Stimulated activated CD4-positive, alpha-beta T cell treated with anti-CD3 and anti-CD28 coated beads, Interleukin-1b, Interleukin-23, amount 100 ng/mL, for 1 hour (primary cell): ENCODE measurements at places on chromosomes 7 and 10.

DNA sequence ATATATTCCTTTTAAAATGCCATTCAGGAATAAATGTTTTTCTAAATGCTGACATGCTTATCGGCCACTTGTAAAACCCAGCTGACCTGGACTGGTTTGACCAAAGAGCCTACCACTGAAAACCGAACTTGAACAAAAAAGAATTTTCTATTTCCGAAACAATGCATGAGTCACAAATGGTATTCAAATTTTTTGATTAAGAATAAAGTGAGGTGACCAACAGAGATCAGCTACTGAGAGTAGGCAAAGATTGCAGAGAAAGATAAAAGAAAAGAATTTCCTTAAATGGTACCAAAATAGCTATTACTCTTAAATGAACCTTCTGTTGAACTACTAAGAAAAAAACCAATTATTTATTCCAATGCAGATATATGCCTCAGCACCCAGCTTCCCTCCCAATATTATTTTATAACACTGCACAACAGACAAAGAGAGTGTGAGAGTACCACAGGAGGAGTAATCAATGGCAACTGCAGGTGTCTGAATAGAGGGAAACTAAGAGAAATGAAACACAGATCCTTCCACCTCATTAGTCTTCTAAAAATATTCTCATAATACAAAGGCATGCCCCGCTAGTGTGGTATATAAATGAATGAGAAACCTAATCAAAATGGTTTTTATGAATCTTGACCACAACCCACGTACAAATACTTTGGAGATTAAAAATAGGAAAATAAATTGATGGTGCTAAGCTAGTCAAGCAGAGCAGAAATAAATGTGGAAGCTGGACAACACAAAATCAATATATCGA, 20.1 kb downstream of the OSBPL3 start:
- no peak for DNase-seq

DNA sequence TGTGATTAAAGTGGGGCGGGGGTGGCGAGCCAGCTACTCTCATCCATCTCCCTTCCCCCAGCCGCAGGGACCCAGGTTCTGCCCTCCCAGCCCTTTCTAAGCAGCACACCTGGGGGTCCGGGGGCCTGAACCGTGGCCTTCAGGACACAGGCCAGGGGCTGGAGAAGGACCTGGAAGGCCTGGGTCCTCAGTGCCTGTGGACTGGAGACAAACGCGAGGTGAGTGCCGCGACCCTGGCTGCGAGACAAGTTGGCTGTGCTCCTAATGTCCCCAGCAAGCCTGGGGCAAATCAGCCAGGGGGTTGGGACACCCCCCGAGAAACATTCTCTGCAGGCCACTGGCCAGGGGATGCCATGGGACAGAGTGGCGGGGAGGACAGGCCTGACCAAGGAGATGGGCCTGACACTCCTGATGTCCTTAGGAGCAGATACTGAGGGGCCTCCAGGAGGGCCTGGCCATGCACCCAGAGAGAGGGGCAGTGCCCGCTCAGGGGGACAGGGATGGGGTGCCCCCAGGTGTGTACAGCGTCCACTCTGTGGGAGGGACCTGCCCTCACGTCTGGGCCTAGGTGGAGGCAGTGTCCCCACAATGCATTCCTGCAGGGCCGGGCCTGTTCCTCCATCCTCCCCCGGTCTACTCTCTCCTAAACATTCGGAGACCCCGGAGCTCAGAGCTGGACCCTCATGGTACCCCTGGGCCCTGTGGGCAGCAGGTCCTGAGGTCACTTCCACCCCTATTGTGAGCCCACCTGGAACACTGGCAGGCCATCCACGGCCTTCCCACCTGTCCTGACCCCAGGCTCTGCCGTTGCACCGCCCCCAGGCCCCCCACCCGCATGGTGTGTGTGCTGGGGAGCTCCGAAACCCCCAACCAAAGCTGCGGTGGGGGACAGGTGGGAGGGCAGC, 13.1 kb downstream of the BRAT1 start:
- DNase-seq = no peak

GRCh38 chr10:89138755-89139490, 68.2 kb downstream of the CH25H start:
- no peak for DNase-seq

GRCh38 chr7:88597941-88598425, 161.5 kb upstream of the ZNF804B start:
- no peak for DNase-seq

- DNase-seq = no peak
Observed at GRCh38 chr10:93376372-93377293, 105.5 kb downstream of the MYOF start.

DNA sequence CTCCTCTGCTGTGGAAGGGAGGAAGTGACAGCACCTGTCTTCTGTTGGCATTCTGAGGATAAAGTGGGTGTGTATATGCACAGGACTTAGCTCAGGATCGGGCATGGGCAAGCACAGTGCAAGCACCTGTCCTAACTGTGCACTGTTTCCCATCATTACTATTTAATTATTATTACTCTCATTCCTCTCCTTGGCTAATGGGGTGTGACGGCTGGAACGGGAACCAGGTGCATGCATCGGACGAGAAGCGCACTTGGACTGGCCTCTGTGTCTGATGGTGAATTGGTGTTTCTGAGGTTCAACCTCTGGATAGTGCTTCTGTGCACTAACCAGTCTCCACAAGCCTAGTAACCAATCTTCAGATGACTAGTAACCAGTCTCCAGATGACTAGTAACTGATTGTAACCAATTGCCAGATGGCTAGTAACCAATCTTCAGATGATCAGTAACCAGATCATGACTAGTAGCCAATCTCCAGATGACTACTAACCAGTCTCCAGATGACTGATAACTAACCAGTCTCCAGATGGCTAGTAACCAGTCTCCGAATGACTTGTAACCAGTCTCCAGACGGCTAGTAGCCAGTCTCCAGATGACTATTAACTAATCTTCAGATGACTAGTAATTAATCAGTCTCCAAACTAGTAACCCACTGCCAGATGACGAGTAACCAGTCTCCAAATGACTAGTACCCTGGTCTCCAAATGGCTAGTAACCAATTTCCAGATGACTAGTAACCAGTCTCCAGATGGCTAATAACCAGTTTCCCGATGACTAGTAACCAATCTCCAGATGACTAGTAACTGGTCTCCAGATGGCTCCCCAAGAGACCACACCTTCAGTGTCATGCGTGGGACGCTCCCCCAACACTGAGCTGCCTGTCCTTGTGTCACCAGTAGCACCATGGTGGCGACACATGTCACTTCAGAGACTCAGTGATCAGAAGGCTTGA, 85.8 kb downstream of the PAXIP1 start:
- no peak for DNase-seq

DNA sequence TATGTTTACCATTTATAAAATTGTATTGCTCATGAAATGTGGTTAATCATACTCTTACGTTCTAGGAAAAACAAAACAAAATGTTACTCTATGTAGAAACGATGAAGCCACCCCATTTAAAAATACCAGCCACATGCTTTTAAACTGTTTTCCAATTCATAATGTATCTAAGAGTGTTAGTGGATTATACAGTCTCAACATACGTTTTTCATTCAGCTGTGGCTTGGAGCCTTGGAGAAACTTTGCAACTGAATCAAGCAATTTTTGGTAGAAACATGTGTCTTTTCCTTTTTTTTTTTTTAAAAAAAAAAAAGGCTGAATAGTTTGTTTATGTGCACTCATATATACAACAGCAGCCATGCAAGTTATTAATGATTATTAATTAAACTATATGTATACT, 378.0 kb upstream of the SEMA3D start:
- no peak for DNase-seq

GRCh38 chr10:14604181-14605142, 170.2 kb downstream of the FAM107B start:
- DNase-seq = peak; percentile 53

DNA sequence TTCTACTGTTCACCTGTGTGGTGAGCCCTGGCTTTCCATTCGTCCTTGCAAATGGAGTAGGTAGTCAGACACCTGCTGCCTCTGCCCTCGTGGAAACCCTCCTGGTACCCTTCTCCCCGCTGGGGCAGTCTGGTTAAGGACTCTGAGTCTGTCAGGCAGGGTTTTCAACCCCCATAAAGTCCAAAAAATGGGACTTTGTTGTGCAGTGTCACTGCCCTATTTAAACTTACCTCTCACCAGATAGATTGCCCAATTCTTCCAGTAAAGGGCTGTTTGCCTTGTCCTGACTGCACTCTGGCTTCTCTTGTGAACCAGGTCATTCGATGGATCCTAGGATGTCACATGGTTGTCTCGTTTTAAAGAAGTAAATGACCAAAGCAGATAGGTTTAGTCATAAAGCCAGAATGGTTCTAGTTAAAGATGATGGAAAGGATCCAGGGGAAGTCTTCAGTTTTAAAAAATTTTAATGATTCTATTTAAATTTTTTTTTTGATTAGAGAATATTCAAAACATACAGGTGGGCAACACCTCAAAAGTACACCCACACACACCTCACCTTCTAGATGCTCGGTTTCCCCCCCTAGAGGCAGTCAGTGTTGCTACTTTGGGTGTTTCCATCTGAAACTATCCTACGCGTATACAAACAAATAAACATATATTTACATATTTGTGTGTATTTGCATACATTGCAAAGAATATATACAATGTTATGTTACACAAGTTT, 22.0 kb downstream of the TMEM176B start:
- no peak for DNase-seq

DNA sequence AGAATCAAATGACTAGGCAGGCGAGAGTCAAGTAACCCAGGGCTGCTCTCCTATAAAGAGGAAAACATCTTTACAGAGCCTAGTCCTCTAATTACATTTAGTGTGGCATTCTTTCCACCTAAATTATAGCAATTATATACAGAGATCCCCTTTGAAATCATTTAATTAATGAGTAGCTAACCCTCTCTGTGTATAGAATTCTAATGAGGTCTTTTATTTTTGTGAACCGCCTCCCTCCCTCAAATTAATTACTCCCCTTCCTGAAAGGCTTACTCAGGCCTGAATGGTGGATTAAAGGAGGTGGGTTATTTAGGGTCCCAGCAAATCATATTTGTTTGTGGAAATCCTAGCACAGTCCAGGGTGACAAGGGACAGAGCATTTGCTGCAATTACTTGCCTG, 551.8 kb downstream of the SORCS3 start:
- DNase-seq = no peak

GRCh38 chr10:619710-620109, 69.8 kb downstream of the DIP2C start:
- no peak for DNase-seq

- no peak for DNase-seq
Observed at GRCh38 chr7:28470344-28470743, 58.0 kb downstream of the CREB5 start.

GRCh38 chr7:141541375-141541774, 9.8 kb upstream of the AGK start:
- DNase-seq = no peak

GRCh38 chr7:137696988-137697387, 149.8 kb downstream of the DGKI start:
- DNase-seq = no peak

- no peak for DNase-seq
Observed at GRCh38 chr7:130292682-130293257, at the start of gene CPA4. TSS of gene CPA4 (plus strand) at chr7:130293161. CDS start at chr7:130293181, 20 bp downstream.

- no peak for DNase-seq
Observed at GRCh38 chr7:114789871-114790311, 132.0 kb upstream of the MDFIC start.

DNA sequence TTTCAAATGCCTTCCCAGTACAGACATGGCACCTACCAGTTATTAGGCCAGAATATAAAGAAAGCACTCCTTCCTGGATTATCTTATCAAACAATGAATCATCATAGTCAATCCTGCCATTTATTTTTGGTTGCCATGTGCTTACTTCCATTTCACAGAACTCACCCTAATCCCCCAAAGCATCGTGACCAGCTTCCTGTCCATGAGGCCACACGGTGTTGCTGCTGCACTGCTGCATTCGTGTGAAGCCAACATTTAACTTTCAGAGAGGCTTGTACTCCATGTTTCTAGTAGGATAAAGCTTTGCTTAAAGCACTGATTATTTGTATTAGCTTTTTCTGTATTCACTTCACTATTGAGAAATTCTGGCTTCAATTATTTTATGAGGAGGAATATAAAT, 14.4 kb downstream of the COL28A1 start:
- no peak for DNase-seq

DNA sequence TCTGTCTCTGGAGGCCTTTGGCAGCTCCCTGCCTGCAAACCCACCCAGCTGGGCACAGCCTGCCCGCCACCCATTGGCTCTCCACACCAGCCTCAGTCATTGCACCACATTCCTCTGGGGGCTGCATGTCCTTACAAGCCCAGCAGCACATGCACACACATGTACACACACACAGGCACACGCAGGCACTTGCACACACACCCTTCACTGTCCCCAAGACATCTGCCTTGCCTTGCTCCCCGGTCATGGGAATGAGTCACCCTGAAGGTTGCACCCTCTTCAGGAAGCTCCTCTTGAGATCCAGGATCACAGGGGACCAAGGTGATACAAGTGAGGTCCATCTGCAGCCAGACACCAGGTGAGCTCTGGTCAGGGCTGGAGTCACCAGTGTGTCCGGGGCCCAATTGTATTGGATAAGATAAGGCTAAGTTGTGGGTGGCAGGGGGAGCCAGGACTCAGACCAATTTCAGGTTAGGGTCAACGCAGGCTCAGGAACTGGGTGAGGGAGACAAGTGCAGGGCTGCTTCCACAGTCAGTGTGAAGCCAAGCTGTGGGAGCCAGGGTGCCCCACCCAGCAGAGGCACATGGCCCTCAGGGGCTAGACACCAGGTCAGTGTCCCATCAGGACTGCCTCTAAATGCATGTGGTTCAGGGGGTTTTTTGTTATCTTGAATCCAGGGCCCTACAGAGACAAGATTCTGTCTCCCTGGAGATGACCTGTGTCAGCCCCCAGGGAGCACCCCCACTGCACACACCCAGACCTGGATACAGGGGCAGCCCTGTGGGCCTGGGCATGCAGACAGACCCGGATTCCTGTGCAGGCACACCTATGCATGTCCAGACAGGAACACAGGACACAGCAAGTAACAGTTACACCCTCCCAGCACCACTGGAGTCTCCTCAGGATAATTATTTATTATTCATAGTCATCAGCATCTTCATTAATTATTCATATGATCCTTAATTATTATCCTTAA, 33.8 kb downstream of the KCNH2 start:
- DNase-seq = no peak

DNA sequence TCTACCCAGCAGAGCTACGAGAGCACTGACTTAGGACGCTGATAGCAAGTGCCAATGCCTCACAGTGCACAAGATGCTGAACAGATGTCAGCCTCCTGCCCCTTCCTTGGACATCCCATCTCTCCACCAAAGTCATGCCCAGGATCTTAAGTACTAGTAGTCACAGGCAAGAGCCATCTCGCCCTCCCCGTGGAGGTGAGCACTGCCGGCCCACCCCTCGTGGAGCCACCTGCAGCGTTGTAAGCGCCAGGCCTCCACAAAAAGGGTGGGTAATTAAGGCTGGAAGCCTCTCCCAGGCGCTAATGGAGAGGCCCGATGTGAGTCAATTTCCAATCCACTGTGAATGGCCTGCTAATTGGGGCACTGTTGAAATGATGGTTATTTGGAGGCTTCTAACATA, 156.2 kb downstream of the GRID1 start:
- DNase-seq = no peak
